ENCODE measurements at places on chromosomes 12 and 14.

GRCh38 chr14:35855876-35856481 lies 29.8 kb downstream of the BRMS1L start:
- no peak for DNase-seq

DNA sequence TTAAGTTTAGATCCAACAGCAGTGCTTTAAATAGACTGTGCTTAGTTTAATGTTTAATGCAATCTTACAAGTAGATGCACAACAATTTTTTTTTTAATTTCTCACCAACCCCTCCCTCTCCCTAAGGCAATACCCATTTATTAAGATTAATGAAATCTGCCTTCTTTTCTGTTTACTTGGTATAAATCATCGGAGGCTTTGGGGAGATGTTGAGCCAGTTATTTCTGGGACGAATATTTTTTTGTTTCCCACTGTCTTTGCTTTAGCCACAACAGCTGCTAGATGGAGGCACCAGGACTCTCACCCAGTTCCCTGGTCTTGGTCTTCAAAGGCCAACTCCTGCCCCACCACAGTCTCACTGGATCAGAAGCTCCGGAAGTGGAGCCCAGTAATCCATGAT lies 113.4 kb downstream of the PLXNC1 start:
- no peak for DNase-seq

GRCh38 chr14:61451491-61451890 lies 130.1 kb downstream of the PRKCH start:
- no peak for DNase-seq

GRCh38 chr12:97313471-97314190 lies 149.0 kb upstream of the RMST start:
- DNase-seq, result no peak

DNA sequence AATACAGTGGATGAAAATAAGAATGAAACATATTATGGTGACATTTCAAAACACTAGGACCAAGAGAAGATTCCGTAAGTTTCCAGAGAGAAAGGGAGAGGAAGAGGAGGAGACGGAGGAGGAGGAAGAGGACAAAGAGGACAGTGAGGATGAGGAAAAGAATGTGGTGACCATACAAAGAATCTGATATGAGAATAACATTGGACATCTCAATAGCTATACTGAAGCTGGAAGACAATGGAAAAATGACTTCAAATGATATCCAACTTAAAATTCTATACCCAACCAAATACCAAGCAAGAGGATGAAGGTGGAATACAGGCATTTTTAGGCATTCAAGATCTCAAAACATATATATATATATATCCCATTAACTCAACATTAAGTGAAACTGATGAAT lies 173.4 kb downstream of the PAWR start:
- DNase-seq, result no peak

DNA sequence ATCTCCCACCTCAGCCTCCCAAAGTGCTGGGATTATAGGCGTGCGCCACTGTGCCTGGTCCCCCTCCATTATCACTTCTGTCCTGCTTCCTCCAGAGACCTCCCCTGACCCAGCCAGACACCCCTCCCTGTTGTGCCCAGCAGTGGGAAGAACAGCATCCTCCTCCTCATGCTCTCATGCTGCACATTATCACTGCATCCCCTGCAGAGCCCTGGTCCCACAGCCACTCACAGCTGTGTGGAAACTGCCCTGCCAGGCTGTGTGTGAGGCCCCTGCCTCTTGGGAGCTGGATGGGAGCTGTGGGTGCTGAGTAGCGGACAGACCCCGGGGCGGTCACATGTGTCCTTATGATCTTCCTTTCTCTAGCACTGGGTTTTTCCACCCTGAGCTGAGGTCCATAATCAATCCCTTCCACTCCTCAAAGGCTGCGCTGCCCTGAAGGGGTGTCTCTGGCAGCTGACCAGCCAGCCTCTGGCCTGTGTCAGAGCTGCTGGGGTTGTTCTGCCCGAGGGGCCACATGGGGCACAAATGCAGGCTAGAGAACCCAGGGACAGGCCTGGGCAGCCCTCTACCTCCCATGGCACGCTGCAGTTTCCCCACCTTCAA lies 9.2 kb downstream of the HIP1R start:
- no peak for DNase-seq

GRCh38 chr12:94242901-94243300 lies 94.5 kb downstream of the PLXNC1 start:
- DNase-seq, result no peak

DNA sequence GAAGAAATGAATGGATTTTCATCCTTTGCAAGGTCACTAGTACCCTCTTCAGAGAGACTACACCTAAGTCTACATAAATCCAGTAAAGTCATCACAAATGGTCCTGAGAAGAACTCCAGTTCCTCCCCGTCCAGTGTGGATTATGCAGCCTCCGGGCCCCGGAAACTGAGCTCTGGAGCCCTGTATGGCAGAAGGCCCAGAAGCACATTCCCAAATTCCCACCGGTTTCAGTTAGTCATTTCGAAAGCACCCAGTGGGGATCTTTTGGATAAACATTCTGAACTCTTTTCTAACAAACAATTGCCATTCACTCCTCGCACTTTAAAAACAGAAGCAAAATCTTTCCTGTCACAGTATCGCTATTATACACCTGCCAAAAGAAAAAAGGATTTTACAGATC lies 40.8 kb downstream of the SPATA7 start:
- DNase-seq, result no peak

- no peak for DNase-seq
Observed at GRCh38 chr12:12138203-12139154, 67.7 kb downstream of the BCL2L14 start.

DNA sequence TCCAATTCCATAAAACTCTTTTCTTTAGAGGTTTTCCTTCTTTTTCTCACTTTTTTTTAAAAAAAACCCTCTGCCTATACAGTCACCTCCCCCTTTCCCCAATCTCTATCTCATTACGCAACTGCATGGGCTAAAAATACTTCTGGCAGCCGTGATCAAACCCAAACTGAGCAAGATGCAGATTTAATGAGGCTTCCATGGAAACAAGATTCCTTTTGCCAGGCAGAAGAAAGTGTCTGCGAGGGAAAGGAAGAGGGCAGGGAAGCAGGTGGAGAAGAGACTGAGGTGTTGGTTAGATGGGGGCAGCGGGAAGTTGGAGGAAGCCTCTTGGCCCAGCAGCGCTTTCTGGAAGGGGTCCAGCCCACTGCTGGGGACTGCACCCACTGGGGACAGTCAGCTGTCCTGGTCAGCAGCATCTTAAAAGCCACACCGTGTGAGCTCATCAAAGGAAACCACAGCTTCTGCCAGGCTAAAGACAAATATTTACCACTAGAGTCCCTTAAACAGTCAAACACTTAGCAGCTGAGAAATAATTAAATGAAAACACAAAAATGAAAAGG lies 90.4 kb downstream of the SLC8A3 start:
- peak; percentile 48 for DNase-seq

DNA sequence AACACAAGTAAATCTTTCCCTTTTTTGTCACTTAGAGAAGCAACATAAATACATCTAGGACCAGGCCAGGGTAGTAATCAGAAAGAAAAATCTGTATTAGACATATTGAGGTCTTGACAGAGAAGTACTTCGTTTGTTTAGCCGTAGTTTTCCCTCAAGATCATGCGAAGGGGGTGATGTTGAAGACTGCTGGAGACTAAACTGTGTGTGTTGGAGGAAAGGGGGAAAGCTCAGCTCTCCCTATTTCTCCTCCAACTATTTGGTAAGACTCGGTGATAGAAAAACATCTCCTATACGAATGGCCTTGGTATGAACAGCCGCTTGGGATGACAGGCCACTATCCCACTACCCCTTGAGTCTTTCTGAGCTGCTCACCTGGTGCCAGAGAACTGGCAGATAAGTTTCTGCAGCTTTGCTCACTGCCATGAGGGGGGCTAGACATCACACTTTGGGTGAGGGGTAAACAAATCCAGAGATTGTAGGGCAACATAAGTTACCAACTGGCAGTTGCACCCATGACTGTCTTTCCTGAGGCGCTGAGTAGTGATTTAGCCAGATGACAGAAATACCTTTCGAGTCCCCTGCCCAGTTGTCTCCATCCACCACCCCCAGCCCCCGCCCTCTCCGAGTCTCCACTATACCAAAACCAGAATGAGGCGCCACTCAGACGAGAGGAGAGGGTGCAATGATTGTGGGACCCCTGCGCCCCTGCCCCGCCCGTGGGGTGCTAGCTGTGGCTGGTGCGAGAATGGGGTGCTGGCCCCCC lies 685 bp downstream of the VAMP1 start:
- DNase-seq, result no peak

GRCh38 chr14:101101456-101102056 lies 198.0 kb upstream of the RTL1 start:
- DNase-seq, result no peak

All from NCI-H2029 treated with DMSO at 0.1 percent for 48 hours (cell line).